NB4 (cell line): ENCODE measurements at places on chromosomes 7 and 10.

GRCh38 chr10:97169911-97170693, 15.7 kb downstream of the SLIT1 start:
- no peak for DNase-seq

GRCh38 chr10:79335094-79335469, 12.2 kb upstream of the PPIF start:
- no peak for DNase-seq

- no peak for DNase-seq
Measured at GRCh38 chr7:111043561-111043960, 47.4 kb upstream of the LRRN3 start.

GRCh38 chr7:55044791-55045190, 26.0 kb downstream of the EGFR start:
- no peak for DNase-seq

GRCh38 chr10:104993085-104993484, 352.0 kb downstream of the SORCS3 start:
- no peak for DNase-seq

DNA sequence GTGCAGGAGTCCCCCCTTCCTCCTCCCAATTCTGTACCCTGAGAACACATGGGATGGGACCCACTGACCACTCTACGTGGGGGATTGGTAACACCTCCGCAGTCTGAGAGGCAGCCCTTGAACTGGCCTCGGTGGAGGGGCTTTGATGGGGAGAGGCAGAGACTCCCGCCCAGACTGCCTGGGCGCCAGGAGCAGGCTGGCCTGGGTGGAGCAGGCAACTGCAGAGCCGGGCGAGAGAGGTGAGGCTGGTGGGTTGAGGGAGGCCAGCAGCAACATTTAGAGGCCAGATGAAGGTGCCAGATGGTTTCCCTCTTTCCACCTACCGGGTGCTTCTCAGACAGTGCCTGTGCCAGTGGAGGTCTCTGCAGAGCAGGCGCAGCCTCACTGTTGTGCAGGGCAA, 30.7 kb upstream of the ZNF467 start:
- DNase-seq: no peak

GRCh38 chr7:151366880-151367222, 25.2 kb downstream of the NUB1 start:
- DNase-seq: no peak

DNA sequence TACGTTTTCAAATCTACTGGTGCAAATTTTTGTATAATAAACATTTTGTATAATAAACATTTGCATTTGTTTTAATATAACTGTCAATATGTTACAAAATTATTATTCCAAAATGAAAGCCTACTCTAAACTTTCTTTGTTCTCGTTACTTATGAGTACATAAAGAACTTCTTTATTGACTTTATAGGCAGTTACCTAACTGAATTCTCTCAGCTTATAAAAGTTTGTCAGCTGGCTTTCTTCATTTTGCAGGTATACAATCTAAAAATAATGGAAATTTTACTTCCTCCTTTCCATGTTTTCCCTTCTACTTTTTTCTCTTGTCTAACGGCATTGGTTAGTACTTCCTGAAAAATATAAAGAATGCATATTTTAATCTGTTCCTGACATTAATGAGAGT, 137.1 kb downstream of the CHCHD3 start:
- no peak for DNase-seq

DNA sequence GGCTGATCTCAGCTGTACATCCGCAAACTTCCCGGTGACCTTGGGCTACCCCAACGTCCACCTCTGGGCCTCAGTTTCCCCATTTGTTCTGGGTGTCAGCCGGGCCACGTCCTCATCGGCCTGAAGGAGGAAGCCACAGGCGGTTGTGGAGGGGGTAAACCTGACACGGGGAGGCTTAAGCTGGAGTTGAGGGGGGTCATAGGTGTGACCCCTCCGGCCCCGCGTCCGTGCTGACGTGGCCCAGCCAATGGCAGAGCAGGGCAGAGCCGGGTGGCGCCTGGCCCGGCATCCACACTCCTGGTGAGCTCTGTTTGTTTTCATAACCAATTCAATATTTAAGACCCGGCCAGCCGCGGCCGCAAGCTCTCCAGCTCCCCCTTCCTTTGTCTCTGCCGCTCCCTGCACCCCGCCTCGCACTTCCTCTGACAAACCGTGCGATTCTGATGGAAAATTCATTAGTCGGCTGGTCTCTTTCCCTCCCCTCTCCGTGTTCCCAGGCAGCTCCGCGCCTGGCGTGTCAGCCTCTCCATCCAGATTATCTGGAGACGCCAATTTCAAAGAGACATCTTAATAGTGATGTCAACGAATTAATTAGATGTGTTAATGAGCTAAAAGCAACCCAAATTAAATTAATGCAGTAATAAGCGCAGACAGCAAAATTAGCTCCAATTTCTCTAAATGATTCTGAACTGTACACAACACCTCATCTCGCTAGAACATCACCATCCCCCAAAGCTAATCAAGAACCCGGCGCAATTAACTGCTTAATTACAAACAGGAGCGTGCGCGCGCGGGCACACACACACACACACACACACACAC, 55.4 kb downstream of the MICALL2 start:
- peak; percentile 84 for DNase-seq

- no peak for DNase-seq
Measured at GRCh38 chr7:84370114-84370513, 175.5 kb upstream of the SEMA3A start.

DNA sequence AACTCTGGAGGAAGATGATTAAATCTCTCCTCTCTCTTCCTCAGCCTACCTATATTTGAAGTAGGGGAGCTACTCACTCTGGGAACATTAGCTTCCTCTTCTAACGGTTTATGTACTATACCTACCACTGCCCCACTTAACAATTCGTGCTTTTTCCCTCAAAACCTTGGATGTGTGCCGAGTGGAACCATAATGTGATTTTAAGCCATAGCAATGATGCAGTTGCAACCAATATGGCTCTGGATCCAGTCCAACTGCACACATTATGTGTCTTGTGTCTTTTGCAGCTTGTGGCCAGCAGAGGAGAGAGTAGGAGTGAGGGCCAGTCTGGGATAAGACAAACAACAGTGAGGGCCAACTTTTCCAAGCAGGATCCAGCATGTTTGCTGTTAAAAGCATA, 170.7 kb downstream of the GATA3 start:
- DNase-seq: no peak

GRCh38 chr10:20085115-20085514, 268.9 kb downstream of the PLXDC2 start:
- no peak for DNase-seq

- peak; percentile 91 for DNase-seq
Measured at GRCh38 chr7:108136191-108136688, 6.1 kb upstream of the LAMB4 start.

DNA sequence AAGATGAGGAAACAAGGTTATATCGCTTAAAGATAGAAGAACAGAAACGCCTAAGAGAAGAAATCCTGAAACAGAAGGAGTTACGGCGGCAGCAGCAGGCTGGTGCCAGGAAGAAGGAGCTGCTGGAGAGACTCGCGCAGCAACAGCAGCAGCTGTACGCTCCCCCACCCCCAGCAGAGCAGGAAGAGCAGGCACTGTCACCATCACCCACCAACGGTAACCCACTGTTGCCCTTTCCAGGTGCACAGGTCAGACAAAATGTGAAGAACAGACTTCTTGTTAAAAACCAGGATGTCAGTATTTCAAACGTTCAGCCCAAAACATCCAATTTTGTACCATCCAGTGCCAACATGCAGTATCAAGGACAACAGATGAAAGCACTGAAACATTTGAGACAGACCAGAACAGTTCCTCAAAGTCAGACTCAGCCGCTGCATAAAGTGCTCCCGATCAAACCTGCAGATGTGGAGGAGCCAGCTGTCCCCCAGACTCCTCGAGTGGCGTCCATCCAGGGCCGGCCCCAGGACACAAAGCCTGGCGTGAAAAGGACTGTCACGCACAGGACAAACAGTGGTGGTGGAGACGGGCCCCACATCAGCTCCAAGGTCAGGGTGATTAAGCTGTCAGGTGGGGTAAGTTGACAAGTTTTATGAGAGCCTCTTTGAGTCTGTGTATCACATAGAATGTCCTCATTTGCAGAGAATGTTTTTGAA, 67.1 kb downstream of the SHH start:
- DNase-seq: no peak

- DNase-seq: no peak
Measured at GRCh38 chr7:129531721-129532120, 29.4 kb downstream of the SMKR1 start.
